ENCODE measurements at places on chromosomes 1 and 21. TPM values are rescaled to one million over a fixed set of nuclear protein-coding genes. Genes with fewer than 3 reads are reported as not detected.

The GJA5 gene
- 11.3 TPM for total RNA-seq

The FAM72D gene
- total RNA-seq = not detected

- no peak for DNase-seq
Observed at GRCh38 chr1:212506666-212507065, 73.9 kb downstream of the NENF start.

GRCh38 chr1:228064296-228064695 is 18.2 kb upstream of the ARF1 start:
- DNase-seq = peak; percentile 40

GRCh38 chr1:48619539-48619938 is 147.5 kb upstream of the SPATA6 start:
- no peak for DNase-seq

DNA sequence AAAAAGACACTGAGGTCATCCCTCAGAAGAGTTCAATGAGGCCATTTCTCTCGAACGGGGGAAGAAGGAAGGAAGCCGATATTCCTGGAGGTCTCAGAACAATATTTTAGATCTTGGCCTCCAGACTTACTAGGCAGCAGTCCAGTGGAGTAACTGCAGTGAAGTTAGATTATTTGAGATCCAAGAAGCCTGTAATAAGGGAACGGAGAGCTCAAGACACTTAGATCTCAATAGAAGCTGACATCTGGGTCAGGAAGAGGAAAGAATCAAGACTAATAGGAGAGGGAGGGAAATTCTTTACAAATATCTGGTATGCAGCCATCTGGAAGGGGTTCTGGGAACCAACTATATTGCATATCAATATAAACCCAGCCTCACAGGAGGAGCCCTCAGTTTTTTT is 13.6 kb upstream of the ENAH start:
- no peak for DNase-seq
